ENCODE measurements at places on chromosomes 4 and X. TPM values are rescaled to one million over a fixed set of nuclear protein-coding genes. Genes with fewer than 3 reads are reported as not detected.

USP51 gene
- polyA plus RNA-seq = 0.15 TPM

DNA sequence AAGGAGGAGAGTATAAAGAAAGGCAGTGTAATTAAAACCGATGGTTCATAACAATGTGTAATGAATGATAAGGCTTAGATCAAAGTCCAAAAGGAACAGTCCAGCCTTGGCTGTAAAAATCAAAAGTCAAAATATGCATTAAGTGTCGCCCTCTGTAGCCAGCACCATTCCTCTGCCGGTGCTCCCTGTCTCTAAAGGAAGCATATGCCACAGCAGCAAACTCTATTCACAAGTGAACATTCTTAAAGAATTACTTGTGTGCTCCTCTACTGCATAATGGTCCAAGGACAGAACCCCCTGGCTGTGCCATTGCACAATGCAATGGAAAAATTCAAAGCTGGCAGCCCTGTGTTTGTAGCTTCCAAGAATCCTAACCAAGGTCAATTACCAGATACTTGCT is 16.3 kb upstream of the MBNL3 start:
- no peaks in the 10 kb centered on the region for H3K4me1 ChIP-seq
- H3K27me3 ChIP-seq = peaks cover 4% of the 10 kb centered on the region
- no peak overlapping the region for H3K4me3 ChIP-seq
- H3K27ac ChIP-seq = no peak overlapping the region
- DNase-seq = no peak

GRCh38 chrX:27445438-27445837 is 17.7 kb downstream of the PPP4R3C start:
- no peak overlapping the region for H3K4me3 ChIP-seq
- no peaks in the 10 kb centered on the region for H3K36me3 ChIP-seq
- no peaks in the 10 kb centered on the region for H3K27me3 ChIP-seq
- no peaks in the 10 kb centered on the region for H3K4me1 ChIP-seq

GRCh38 chr4:95213366-95213765 is 335.4 kb downstream of the UNC5C start:
- H3K27ac ChIP-seq = no peak overlapping the region
- no peaks in the 10 kb centered on the region for H3K27me3 ChIP-seq
- H3K4me3 ChIP-seq = no peak overlapping the region
- no peaks in the 10 kb centered on the region for H3K36me3 ChIP-seq
- DNase-seq = no peak

DNA sequence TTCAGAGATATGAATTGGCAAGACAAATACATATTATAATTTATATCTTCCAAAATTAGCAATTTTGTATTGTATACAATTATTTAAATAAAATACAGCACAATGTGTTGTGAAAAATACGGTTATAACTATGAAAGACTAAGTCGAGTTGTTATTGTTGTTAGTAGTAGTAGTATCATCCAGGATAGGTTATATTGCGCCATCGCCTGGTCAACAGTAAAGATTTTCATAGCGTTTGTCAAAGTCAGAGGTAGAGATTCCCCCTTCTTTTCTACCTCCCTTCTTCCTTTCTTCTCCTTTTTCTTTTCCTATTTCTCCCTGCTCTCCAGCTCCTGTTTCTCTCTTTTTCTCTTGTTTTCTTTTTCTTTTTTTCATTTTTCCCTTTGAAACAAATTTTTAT is 499.1 kb upstream of the EPHA5 start:
- DNase-seq = no peak
- no peak overlapping the region for H3K27ac ChIP-seq
- H3K27me3 ChIP-seq = no peaks in the 10 kb centered on the region
- no peaks in the 10 kb centered on the region for H3K36me3 ChIP-seq
- no peak overlapping the region for H3K4me3 ChIP-seq

GPR82 gene
- polyA plus RNA-seq = 0.83 TPM

DNA sequence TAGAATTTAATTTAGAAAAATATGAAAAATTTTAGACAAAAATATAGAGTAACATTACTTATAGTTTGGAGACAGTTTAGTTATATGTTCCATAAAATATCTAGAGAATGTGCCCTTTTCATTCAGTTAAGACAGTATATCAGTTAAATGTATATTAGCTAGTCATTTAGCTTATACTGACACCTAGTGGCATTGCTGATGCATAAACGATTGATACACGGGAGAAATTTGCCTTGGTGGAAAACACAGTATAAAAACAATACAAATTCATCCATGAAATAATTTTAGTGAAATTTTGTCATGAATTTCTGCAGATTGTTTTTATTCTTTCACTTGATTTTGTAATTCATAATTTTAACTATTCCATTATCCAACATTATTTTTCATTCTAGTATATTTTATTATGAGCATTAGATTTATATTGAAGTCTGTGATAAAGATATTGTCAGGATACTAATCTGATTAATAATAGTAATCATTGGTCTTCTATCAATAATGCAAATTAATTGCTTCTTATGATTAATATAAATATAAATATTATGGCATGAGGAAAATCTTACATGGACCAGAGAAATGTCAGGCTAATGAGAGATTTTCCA is 219.0 kb downstream of the TLL1 start:
- no peak overlapping the region for H3K27ac ChIP-seq
- no peaks in the 10 kb centered on the region for H3K36me3 ChIP-seq
- no peak for DNase-seq
- H3K4me3 ChIP-seq = no peak overlapping the region
